A549 treated with GW870086 at 1 μM for 4 hours (cell line): ENCODE measurements at places on chromosomes 3 and 15. TPM values are rescaled to one million over a fixed set of nuclear protein-coding genes. Genes with fewer than 3 reads are reported as not detected.

TGM4 gene
- 0.10 to 0.20 TPM (median 0.17 TPM) in 5 replicates for total RNA-seq

PP2D1 gene
- not detected in 5 replicates for total RNA-seq

GOLGA6D gene
- 0.05 to 0.09 TPM in 2 of 5 replicates, not detected in the others for total RNA-seq

CAMKV gene
- total RNA-seq, result 0.30 to 0.63 TPM (median 0.45 TPM) in 5 replicates

MESP1 gene
- 1.7 to 7.3 TPM (median 5.2 TPM) in 5 replicates for total RNA-seq

AP2M1 gene
- 286 to 311 TPM (median 306 TPM) in 5 replicates for total RNA-seq

TMC3 gene
- total RNA-seq, result not detected in 5 replicates

NEK11 gene
- total RNA-seq, result 4.0 to 4.9 TPM (median 4.7 TPM) in 5 replicates

DUOXA2 gene
- not detected in 5 replicates for total RNA-seq

VWA5B2 gene
- 0.33 to 0.62 TPM (median 0.52 TPM) in 5 replicates for total RNA-seq

PPARG gene
- total RNA-seq, result 40.9 to 42.9 TPM (median 41.2 TPM) in 5 replicates

C3orf49 gene
- total RNA-seq, result not detected in 5 replicates

HIGD2B gene
- not detected in 5 replicates for total RNA-seq

CA12 gene
- 187 to 225 TPM (median 211 TPM) in 5 replicates for total RNA-seq

CTDSPL gene
- 13.1 to 15.9 TPM (median 13.4 TPM) in 5 replicates for total RNA-seq

LEKR1 gene
- 0.78 to 1.4 TPM (median 0.80 TPM) in 5 replicates for total RNA-seq

PIERCE2 gene
- 2.5 to 4.0 TPM (median 3.6 TPM) in 5 replicates for total RNA-seq

GOLIM4 gene
- 14.0 to 19.5 TPM (median 18.5 TPM) in 5 replicates for total RNA-seq

AGBL1 gene
- total RNA-seq, result not detected in 5 replicates

PKM gene
- 2,891 to 3,252 TPM (median 3,147 TPM) in 5 replicates for total RNA-seq

CD96 gene
- total RNA-seq, result not detected in 5 replicates

PSMD2 gene
- total RNA-seq, result 281 to 370 TPM (median 301 TPM) in 5 replicates

RTP4 gene
- total RNA-seq, result not detected in 5 replicates

DNAH12 gene
- 0.05 to 0.16 TPM (median 0.08 TPM) in 3 of 5 replicates, not detected in the others for total RNA-seq

TMEM45A gene
- 1.9 to 2.6 TPM (median 2.2 TPM) in 5 replicates for total RNA-seq

ACAP2 gene
- total RNA-seq, result 4.9 to 9.0 TPM (median 7.6 TPM) in 5 replicates

ATP2C1 gene
- total RNA-seq, result 28.7 to 36.4 TPM (median 32.3 TPM) in 5 replicates

SMAD6 gene
- total RNA-seq, result 21.0 to 27.4 TPM (median 25.1 TPM) in 5 replicates

ABHD17C gene
- 29.2 to 35.8 TPM (median 34.9 TPM) in 5 replicates for total RNA-seq

SUSD5 gene
- total RNA-seq, result 2.9 to 4.2 TPM (median 3.4 TPM) in 5 replicates
